Hair follicular keratinocyte (primary cell): ENCODE measurements at places on chromosomes 12 and 14. TPM values are rescaled to one million over a fixed set of nuclear protein-coding genes. Genes with fewer than 3 reads are reported as not detected.

Gene ACOT6
- not detected in 2 replicates for total RNA-seq

Gene GLI1
- total RNA-seq = 0.57 and 3.4 TPM in 2 replicates

Gene GALNT8
- 0.11 and 0.23 TPM in 2 replicates for total RNA-seq

Gene JAG2
- total RNA-seq = 48.9 and 61.6 TPM in 2 replicates

Gene OR6C2
- total RNA-seq = not detected in 2 replicates

Gene AEBP2
- 7.4 and 8.0 TPM in 2 replicates for total RNA-seq

Gene CMA1
- total RNA-seq = not detected in 2 replicates

Gene GYS2
- total RNA-seq = not detected in 2 replicates

Gene PLCZ1
- not detected in 2 replicates for total RNA-seq

Gene ADAM20
- under 0.01 and 0.04 TPM in 2 replicates for total RNA-seq

Gene TMEM121
- total RNA-seq = 2.7 and 3.2 TPM in 2 replicates

Gene CCDC92
- total RNA-seq = 9.3 and 17.6 TPM in 2 replicates

Gene FAM222A
- total RNA-seq = 0.72 TPM in 1 of 2 replicates, not detected in the other

Gene VRTN
- not detected in 2 replicates for total RNA-seq

Gene FMNL3
- total RNA-seq = 7.8 and 16.9 TPM in 2 replicates

Gene SDR9C7
- 0.31 and 0.57 TPM in 2 replicates for total RNA-seq

Gene NUP37
- 32.2 and 66.0 TPM in 2 replicates for total RNA-seq

Gene FAIM2
- total RNA-seq = not detected in 2 replicates

Gene FLRT2
- total RNA-seq = 29.8 and 53.2 TPM in 2 replicates

Gene TBX5
- not detected in 2 replicates for total RNA-seq

Gene TAS2R8
- total RNA-seq = not detected in 2 replicates

Gene TCL1B
- total RNA-seq = not detected in 2 replicates

Gene AKAP3
- 0.62 and 1.2 TPM in 2 replicates for total RNA-seq

Gene SPIC
- total RNA-seq = not detected in 2 replicates

Gene BCL11B
- total RNA-seq = 7.8 and 8.2 TPM in 2 replicates

Gene OR4M1
- total RNA-seq = not detected in 2 replicates

Gene GNB3
- total RNA-seq = 0.47 and 0.49 TPM in 2 replicates

Gene CLEC14A
- not detected in 2 replicates for total RNA-seq
